ENCODE measurements at places on chromosomes 6 and 20.

- no peak for DNase-seq
These were observed 36.1 kb downstream of the SLC35D3 start for GRCh38 chr6:136958168-136958567.

- no peak for DNase-seq
These were observed 94.0 kb upstream of the SPTLC3 start for GRCh38 chr20:12914804-12915203.

DNA sequence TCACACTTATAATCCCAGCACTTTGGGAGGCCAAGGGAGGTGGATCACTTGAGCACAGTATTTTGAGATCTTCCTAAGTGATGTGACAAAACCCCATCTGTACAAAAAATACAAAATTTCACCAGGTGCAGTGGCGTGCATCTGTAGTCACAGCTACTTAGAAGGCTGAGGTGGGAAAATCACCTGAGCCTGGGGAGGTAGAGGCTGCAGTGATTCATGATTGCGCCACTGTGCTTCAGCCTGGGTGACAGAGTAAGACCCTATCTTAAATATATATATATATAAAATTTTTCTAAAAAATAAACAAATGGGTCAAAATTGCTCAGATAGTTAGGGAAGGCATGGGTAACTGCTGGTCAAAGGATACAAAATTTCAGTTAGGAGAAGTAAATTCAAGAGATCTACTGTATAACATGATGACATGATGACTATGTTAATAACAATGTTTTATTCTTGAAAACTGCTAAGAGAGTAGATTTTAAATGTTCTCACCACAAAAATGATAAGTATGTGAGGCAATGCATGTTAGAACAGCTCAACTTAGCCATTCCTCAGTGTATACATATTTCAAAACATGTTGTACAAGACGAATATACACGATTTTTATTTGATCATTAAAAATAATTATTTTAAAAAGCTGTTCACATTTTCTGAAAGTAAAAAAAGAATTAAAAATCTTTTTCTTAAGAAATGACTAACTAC, 24.4 kb downstream of the TBC1D32 start:
- DNase-seq, result no peak

GRCh38 chr20:53866794-53867740, 203.3 kb downstream of the BCAS1 start:
- no peak for DNase-seq

GRCh38 chr6:12956991-12957320, 240.4 kb downstream of the PHACTR1 start:
- DNase-seq, result no peak

DNA sequence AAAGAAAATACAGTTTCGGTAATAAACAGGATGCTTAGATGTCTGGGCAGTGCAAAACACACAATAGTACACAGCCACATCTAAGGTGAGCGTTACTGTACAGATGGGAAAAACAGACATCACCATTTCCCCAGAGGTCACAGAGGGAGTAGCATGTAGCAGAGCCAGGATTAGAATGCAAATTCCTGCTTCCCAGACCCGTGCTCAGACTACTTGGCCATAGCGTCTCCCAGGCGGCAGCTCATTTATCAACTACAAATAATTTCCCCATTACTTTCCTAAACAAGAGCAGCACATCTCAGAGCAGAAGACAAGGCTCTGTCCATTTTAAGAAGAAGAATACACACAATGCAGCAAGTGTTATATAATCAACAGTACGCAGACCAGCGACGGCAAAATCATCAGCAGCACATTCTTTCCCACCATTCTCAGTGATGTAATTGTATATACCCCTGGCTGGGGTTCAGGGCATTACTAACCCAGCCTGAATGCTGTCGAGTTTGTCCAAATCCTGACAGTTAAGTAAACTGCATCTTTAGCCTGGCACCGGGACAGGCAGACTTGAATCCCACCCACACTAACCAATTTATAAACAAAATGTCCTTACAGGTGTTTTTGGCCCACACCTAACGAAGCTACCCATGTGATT, 61.9 kb downstream of the CNKSR3 start:
- DNase-seq, result no peak

- no peak for DNase-seq
These were observed 17.3 kb upstream of the FRMD1 start for GRCh38 chr6:168096271-168096764.

GRCh38 chr6:110310861-110311446, 47.2 kb downstream of the METTL24 start:
- no peak for DNase-seq

- DNase-seq, result no peak
These were observed 178.7 kb downstream of the OTOR start for GRCh38 chr20:16926626-16927430.

- peak; percentile 98 for DNase-seq
These were observed 39.2 kb downstream of the ZMYND8 start for GRCh38 chr20:47317127-47317895.

DNA sequence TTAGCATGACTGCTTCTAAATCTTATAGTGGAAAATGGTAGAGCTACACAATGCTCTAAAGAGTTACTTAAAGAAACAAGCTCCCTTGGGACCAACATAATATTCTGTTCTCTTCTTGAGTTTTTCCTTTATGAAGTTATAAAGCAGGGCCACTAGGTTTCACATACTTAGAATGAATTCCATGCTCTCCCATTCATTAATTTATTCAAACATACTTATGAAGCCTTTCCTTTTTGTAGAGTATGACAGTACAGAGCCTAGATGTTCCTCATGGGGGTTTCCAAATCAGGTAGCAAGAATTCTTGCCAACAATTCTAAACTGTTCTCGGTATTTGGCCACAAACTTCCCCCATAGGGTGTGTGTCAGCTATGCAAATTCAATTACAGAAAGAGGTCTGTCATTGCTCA, 20.6 kb upstream of the FABP7 start:
- no peak for DNase-seq

GRCh38 chr6:160058603-160059215, 62.9 kb upstream of the SLC22A1 start:
- DNase-seq, result no peak

- DNase-seq, result no peak
These were observed 70.4 kb downstream of the SOX4 start for GRCh38 chr6:21663966-21664313.

GRCh38 chr6:45830441-45831139, 185.1 kb downstream of the CLIC5 start:
- DNase-seq, result peak; percentile 93

DNA sequence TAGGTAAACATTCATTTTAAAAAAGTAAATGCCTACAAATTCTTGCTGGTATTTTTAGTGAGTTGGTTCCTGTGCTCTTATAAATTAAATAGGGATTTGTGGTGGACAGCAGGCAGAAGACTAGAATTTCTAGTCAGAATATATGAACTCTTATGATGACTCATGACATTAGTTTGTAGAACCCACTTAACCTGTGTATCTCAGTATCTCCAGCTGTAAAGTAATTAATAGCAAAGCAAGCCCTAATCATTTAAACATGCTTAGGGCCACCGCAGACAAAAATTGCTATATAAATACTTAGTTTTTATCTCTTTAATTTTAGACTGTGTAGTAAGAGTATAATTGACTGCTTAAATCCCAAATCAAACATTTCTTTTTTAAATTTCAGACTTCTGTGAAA, 2.4 kb downstream of the FAM135A start:
- no peak for DNase-seq

GRCh38 chr20:50658804-50659380, 32.5 kb downstream of the RIPOR3 start:
- DNase-seq, result no peak

- DNase-seq, result peak; percentile 11
These were observed 11.0 kb downstream of the ALDH8A1 start for GRCh38 chr6:134938896-134939295.

- DNase-seq, result no peak
These were observed 90.9 kb downstream of the PDSS2 start for GRCh38 chr6:107368471-107368870.

DNA sequence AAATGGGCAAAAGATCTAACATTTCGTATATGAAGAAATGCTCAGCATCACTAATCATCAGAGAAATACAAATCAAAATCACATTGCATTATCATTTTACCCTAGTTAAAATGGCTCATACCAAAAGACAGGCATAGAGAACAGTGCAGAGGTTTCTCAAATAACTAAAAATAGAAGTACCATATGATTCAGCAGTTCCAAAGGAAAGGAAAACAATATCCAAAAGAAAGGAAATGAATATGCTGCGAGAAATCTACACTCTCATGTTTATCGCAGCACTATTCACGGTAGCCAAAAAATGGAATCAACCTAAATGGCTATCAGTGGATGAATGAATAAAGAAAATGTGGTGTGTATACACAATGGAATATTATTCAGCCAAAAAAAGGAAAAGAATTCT, 63.5 kb downstream of the VTA1 start:
- no peak for DNase-seq

DNA sequence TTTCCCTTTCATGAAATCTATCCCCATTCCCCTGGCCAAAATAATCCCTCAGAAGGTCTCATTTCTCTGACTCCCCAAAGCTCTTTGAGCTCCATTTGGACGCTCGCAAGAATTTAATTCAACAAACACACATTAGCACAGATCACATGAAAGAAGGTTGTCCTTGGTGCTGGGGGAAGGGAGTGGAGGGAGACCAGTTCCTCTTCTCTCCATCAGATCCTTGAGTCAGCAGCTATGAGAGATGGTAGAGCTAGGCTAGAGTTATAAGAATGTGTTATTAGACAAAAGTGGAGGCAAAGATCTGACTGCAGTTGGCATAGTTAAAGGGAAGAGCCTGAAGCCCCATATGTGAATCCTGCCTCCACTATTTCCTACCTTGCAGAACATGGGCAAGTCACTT, 184.2 kb upstream of the CDYL start:
- no peak for DNase-seq

GRCh38 chr6:25392372-25392771, 113.2 kb downstream of the CARMIL1 start:
- no peak for DNase-seq

DNA sequence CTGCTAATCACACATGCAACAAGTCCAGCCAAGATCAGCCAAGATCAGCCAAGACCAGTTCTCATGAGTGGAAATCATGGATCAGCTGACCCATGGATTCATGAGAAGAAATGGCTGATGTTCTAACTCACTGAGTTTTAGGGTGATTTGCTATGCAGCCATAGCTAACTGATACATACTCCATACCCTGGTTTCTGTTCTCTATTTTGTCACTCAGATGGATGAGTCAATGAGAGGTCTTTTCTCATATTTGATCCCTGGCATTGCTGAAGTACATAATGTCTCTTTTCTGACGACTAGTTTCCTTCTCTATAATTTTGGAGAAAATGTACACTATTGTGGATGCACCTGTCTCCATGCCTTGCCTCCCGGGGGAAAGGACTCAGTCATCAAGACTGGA, 118.4 kb upstream of the LY86 start:
- no peak for DNase-seq
